ENCODE measurements at places on chromosomes 11 and 22.

GRCh38 chr11:45961751-45962240 lies 39.3 kb downstream of the LARGE2 start:
- no peak for DNase-seq

- no peak for DNase-seq
Measured at GRCh38 chr11:12001186-12001585, 7.2 kb downstream of the DKK3 start.

- DNase-seq: peak; percentile 25
Measured at GRCh38 chr22:36977947-36978660, 41.1 kb downstream of the TST start.

DNA sequence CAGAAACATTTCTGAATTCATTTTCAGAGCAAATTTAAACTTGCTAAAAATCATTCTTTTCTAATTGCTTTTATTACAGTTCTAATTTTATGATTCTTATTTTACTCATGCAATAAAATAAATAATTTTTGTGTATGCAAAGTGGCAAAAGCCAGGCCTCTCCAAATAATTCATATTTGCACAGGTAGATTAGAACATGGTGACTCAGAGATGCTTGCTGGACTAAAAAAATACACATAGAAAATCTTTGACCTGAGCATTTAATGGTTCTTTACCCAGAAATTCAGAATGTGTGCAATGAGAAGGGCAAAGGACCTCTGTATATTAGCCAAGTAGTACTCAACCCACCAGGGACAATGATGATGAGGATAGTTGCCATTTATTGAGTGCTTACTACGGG lies 15.3 kb downstream of the MAP6 start:
- no peak for DNase-seq

DNA sequence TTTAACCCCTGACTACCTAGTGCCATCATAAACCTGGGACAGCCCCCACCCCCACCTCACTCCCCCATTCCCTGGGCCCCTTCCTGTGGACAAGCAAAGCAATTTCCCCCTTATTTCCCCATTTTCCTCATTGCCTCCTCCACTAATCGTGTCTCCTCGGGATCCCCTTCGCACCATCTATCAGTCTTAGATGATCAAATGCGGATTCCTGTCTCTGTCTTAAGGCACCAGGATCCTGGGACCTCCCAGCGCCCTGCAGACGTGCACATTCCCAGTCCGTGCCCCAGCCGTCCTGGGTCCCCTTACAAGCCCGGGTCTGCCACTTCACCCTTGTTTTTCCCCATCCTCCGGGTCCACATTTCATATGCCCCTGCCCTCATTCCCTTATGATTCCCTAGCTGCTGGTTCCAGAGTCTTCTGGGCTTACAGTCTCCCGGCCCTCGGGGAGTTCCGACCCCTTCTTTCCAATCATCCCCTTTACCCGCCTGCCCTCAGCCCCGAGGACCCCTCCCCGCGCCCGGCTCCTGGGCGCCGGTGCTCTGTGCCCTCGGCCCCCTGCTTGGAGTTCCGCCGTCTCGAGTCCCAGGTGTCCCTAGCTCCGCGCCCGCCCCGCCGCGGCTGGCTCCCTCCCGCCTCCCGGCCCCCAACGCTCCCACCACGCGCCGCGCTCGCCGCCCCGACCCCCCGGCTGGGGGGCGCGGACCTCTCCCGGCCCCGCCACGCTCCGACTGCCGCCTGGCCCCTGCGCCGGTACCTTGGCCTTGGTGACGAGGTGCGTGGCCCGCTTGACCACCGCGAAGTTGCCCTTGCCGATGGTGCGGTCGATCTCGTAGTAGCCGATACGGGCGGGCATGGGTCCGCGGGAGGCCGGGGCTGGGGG lies 599 bp downstream of the SIK3 start:
- DNase-seq: no peak

GRCh38 chr11:111913031-111913861 lies 712 bp downstream of the HSPB2 start:
- no peak for DNase-seq

DNA sequence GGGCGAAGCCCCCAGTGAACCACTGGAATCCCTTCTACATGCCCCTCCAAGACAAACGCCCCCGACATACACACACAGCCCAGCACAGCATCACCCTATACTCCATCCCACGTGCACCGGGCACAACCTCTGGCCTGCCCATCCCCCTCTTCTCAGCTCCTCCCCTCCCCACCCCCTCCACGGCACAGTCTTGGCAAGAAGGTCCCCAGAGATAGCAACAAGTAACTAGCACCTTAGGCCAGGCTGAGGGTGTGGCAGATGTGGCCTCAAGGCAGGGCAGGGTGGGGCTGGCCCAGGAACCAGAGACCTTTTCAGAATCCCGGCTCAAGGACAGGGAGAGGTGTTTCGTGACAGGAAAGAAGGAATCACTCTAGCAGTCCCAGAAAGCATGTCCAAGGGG lies 54.3 kb downstream of the CYTH4 start:
- no peak for DNase-seq

DNA sequence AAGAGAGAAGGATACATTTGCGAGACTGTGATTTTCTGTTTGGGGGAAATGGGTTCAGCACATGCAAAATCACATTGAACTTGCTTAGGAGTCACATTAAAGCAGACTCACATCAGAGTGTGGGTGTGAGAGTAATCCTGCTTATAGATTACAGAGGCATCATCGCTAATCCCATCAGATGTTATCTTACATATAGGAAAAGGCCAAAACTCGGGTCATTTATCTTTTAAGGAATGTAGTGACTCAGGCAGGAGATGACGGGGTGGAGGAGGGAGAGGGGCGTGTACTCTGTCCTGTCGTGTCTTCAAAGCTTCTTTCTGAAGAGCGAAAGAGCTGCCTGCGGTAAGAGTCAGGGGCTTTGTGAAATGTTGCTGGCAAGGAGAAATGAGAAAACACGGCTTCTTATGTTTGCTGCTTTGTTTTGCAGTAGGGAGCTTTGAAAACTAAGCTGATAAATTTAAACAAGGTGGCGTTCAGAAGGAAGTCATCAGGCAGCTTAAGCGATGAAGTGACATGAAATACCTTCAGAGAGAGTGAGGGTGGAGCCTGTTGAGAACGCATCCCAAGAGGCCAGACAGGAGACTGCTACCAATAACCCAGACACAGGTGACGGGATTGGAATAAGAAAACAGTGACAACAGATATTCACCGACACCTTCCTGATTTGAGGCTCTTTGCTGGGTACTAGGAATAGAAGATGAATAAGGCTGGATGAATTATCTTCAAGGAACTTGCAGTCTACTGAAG lies 2.2 kb upstream of the C11orf16 start:
- DNase-seq: no peak

GRCh38 chr11:86497310-86497709 lies 122.6 kb downstream of the CCDC81 start:
- peak; percentile 75 for DNase-seq

DNA sequence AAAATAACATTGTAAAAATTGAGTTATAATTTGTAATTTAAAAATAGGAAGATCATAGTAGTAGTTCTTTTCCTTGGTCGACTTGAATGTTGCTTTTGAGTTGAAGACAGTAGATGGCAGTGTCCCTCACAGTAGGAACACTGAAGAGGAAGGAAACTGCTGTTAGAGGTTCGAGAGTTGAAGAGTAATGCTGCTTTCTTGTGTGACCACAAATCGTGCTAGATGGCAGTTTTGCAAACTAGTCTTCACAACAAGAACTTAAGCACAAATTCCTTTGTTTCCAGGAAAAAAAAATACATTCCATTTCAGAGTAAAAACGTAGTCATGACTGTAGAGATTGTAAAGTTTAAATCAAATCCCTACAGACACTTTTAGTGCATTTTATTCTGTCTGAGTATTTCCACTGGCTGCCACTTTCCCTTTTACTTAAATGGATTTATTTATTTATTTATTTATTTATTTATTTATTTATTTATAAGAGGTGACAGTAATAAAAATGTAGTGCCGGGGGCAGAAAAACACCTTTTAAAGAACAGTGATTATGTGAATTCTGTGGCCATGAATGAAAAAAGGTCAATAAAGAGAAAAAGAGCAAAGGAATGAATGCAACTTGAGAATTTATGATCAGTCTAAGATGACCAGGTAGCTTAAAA lies 54.6 kb downstream of the SPECC1L start:
- DNase-seq: peak; percentile 59

- DNase-seq: no peak
Measured at GRCh38 chr11:6402061-6402470, 11.8 kb downstream of the SMPD1 start.

DNA sequence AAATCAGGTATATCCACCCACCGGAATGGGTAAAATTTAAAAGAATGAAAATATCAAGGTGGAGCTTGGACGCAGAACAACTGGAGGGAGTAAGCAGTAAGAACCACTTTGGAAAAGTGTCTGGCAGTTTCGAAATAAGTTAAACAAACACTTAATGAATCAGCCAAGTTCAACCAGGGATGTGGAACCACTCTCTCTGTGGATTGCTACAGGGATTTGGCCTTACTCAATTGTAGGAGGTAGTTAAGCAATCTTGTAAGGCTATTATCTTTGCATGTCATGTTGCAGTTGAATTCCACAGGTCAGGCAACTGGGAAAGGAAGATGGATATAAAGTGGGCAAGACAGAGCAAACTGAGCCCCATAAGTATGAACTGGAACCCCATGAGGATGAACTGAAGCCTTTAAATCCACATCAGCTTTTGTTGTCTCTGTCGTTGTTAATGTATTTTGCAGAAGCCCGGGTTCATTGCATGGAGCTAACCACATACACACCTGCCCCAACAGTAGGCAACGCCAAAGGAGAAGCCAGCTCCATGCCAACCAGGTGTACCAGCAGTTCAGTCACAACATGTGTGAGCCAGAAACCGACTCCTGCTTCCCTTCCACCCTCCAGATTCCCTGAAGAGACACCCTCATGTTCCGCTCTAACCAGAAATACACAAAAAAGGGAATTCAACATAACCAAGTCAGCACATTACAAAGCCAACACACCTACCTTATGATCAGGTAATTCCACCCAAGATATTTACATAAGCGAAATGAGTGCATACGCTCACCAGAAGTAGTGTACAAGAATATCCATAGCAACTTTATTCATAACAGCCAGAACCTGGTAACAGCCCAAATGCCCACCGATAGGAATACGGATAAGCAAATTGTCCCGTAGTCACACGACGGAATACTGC lies 8.0 kb upstream of the SLC43A3 start:
- peak; percentile 80 for DNase-seq

- no peak for DNase-seq
Measured at GRCh38 chr11:108984523-108984922, 319.7 kb downstream of the DDX10 start.

DNA sequence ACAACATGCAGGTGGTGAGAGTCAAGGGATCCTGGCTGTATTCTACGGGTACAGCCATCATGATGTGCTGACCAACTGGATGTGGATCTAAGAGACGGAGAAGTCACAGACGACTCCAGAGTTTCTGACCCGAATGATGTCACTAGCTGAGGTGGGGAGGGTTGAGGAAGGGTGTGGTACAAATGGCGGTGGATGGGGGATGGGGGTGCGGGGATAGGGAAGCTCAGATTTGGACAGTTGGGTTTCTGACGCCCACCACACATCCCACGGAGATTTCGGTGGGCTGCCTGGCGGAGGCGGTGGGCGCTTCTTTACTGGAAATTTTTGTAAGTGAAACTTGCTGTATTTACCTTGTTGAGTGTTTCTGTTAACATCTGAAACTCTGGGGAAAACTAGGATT lies 126.7 kb downstream of the OSBP2 start:
- no peak for DNase-seq

GRCh38 chr11:12414611-12415010 lies 37.2 kb downstream of the PARVA start:
- no peak for DNase-seq

- DNase-seq: no peak
Measured at GRCh38 chr22:28992565-28993356, 68.9 kb downstream of the C22orf31 start.

DNA sequence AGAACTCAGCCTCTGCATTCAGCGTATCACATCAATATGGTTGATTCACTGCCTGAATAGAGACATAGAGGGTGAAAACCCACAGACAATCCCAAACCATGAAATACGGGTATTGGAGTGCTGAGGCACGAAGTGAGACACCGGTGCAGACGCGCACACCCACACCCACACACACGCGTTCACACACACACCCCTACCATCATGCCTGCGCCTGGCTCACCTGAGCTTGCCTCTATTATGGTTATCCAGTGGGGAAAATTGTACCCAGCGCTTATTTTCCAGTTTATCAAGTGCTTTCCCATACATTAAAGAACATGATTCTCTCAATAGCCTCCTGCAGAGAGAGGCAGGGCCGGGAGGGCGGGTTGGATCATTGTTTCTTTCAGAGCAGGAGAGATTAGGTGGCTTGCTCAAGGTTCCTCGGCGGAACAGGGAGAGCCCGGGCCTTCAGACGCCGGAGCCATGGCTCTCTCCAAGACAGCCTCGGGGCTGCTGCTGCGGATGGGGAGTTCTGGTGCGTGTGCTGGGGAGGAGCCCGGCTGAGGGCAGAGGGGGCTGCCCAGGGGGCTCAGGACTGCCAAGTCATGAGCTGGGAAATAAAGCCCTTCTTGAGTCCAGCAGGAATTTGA lies 78.9 kb upstream of the THY1 start:
- DNase-seq: no peak

DNA sequence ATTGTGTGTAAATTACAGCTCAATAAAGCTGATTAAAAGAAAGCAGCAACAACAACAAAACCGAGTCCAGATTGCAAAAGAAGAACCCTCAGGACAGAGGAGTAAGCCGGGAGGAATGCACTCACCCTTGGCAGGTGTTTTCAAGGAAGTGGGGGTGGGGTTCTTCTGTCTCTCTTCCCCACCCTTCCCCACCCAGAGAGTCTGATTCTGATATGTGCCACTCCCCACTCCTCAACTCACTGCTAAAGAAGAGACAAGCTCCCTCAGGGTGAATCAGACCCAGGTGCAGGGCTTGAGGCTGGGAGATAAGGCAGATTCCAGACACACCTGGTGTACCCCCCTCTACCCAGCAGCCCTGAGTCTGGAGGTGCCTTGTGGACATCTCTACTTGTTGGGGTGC lies 38.4 kb upstream of the PHF21A start:
- no peak for DNase-seq

DNA sequence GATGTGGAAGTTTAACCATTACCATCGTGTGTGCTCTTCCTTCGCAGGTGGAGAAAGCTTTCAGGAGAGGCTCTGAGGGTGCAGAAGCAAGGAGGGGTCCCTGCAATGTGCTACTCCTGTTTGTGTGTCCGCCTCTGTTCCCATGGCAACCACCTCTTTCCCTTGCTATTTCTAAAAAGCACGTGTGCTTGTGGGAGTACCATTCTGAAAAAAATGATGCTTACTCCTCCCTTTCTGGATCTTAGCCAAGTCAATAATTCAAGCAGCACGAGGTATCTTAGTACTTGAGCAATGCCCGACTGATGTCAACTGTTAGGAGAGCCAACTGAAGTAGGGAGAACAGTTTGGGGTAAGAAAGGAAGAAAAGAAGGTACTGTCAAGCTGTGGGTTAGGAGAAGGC lies 628.7 kb downstream of the NTM start:
- no peak for DNase-seq

DNA sequence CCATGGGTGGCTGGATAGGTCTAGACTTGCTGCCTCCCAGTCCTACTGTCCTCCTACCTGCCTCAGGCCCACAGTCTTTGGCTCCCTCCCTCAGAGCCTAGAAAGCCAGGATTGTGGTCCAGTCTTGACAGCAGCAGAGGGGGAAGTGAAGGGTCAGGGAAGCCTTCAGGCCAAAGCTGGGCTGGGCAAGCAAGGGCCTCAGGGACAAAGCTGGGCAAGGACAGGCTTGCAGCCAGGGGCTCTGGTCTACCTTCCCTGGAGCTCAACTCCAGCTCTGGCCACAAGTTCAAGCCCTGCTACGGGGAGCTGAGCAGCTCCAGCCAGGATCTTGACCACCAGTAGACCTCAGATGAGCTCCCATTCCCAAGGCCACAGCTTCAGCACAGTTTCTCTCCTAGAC lies 14.9 kb downstream of the LMO1 start:
- DNase-seq: no peak
